T-helper 1 cell (primary cell): ENCODE measurements at places on chromosomes 3 and 15.

GRCh38 chr3:160346511-160346910, 52.5 kb downstream of the IFT80 start:
- DNase-seq: no peak

DNA sequence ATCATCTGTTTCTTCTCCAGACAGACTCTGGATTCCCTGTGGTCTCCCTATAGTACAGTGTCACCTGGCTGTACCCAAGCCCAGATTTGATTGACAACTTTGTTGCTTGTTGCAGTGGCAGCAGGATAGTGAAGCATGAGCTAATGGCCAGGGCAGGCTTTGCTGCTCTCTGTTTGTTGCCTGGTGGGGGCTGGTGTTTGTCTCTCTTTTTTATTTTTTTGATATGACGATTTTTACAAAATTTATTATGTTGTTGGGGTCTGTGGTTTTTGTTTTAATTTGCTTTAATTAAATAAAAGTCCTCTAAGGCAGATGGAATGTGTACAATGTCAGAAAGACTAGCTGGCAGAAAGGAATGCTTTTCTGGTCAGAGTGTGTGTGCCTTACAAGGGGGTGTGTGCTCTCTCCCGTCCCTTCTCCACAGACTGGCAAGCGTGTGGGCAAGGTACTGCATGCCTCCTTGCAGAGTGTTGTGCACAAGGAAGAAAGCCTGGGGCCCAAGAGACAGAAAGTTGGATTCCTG, 15.2 kb upstream of the CLEC3B start:
- no peak for DNase-seq

- DNase-seq: no peak
Observed at GRCh38 chr15:76393614-76394013, 57.0 kb downstream of the ISL2 start.

DNA sequence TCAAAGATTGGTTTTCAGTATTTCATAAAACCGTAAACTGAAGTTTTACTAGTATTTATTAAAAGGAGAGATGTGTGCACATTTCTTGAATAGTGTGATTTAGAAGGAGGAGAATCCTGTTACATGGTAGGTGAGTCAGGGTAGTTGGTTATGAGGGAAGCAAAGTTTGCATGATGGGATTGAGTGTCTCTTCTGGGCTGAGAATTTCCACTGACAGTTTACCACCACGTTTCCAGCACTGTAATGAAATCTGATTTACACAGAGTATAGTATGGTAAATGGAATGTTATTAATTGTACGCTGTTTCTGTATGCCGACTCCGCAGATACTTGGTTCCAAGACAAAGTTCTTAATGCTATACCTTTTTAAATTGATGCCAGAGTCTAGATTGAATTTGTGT, 1.6 kb downstream of the NECTIN3 start:
- DNase-seq: no peak

GRCh38 chr3:13002398-13003124, 70.7 kb downstream of the IQSEC1 start:
- no peak for DNase-seq

DNA sequence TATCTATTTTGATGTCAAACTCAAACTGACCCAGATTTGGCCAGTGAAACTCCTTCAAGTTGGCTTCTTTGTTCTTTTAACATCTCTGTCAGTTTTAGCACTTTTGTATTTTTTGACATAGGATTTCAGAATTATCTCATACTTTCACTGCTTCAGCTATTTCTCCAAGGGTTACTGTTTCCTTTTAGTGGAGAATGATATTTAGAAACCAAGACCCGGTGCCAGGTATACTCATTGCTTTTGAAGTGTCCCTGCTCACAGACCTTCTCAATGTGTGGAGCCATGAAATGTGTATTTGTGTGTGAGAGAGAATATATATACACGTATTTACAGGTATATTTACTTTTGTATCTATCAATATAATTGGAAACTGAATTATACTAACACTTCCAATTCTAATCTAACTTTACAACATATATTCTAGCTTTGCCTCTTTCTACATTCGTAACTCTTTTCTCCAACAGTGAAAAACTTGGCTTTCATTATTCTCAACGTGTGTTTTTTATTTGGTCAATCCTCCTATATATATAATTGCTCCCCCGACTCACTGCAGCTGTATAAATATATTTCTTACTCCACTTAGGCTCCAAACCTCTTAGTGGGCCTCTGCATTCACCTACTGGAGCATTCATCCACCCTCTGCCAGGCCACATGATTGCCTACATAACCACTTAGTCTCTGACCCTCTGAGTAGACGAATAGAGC, 54.0 kb downstream of the OTOL1 start:
- DNase-seq: no peak

DNA sequence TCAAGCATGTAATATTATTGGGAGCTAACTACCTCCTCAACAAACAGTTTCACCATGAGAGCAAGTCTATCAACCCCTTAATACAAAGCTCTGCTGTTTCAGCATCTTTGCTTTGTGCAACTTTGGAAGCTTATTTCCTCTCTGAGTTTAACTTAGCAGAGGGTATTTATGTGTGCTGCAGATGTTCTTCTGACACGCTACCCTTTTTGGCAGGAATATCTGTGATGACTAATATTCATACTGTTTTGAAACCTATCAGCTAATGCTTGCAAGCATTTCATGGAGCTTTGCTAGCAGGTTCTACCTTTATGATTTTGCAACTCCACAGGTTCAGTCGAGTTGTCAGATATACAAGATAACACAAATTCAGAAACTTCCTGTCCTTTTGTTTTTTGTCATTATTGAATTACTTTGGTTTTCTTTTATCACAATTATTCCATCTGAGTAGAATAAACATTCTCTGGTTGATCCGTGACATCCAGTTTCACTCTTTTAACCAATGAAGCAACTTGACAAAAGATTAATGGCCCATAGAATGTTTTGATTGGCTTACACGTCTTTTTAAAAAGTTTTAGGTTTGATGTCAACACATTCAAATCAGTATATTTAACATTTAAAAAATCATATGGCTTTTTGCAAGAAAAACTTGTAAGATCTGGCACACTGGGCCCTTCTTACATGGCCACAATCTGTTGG, 1.7 kb upstream of the SLC9A9 start:
- DNase-seq: no peak

DNA sequence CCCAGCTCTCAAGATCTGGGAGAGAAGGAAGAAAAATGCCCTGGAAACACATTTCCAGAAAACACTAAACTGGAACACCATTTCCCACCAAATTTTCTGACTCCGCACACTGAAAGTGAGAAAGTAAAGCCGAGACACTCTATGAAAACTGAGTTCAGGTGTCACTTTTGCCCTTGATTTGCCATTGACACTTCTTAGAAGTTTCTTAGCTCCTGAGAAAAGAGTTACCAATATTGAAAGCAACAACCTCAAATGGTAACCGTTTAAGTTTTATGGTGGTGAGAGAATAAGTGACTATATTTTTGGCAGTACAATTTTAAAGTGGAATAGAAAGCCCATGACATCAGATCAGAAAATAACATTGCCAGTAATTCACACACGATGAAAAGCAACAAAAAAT, 39.0 kb downstream of the CD86 start:
- DNase-seq: peak; percentile 83

DNA sequence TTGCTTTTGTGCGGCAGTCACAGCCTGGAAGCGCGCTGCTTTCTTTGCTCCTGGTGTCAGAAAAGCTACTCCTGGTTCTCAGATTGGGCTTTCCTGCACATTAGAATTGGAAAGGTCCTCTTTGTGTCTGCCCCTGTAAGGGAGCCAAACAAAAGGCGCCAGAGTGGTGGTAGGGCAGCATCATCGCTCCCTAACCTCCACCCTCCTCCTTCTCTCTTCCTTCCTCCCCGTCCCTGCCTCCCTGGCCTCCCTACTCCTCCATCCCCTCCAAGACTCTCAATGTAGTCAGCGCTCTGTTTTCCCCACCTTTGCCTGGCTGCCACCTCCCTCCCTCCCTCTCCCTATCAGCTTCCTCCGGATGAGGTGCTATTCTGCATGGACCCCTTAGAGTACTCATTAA, 65.3 kb downstream of the SH3GL3 start:
- DNase-seq: no peak

GRCh38 chr3:133894353-133895207, 1.1 kb downstream of the RAB6B start:
- no peak for DNase-seq

- DNase-seq: no peak
Observed at GRCh38 chr3:126439346-126439967, 36.2 kb downstream of the ZXDC start.

- DNase-seq: no peak
Observed at GRCh38 chr15:60933900-60934885, 294.9 kb downstream of the RORA start.

- peak; percentile 8 for DNase-seq
Observed at GRCh38 chr15:33292717-33293307, 18.0 kb upstream of the RYR3 start.

- no peak for DNase-seq
Observed at GRCh38 chr3:157122116-157122515, 37.8 kb downstream of the CCNL1 start.

DNA sequence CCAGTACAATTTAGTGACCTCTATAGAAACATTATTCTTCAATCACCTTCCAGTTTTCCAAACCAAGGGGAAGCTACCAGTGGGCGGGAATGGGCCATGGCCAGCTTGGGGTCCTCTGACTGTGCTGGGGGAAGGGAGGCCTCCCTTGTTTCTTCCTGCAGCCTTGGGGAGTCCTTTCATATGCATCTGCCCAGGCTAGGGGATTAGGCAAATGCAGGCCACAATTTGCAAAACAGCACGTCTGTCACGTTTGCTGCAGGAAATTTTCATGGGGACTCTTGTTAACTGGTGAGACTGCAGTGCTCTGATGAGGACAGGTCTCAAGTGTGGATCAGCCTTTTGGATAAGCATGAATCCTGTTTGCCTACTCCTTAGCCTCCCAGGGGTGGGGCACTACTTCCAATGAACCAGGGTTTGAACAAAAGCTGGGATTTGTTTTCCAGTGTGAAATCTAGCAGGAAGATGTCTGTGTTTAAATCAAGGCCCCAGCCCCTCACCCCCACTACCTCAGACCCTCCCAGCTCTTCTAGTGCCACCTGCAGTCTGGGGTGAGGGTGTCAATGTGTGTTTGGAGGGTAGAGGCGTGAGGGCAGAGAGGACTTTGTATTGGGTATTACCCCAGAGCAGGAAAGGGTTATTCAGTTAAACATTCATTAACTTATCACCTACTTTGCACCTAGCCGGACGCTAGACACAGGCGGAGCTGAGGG, 219.9 kb downstream of the OPA1 start:
- DNase-seq: no peak

DNA sequence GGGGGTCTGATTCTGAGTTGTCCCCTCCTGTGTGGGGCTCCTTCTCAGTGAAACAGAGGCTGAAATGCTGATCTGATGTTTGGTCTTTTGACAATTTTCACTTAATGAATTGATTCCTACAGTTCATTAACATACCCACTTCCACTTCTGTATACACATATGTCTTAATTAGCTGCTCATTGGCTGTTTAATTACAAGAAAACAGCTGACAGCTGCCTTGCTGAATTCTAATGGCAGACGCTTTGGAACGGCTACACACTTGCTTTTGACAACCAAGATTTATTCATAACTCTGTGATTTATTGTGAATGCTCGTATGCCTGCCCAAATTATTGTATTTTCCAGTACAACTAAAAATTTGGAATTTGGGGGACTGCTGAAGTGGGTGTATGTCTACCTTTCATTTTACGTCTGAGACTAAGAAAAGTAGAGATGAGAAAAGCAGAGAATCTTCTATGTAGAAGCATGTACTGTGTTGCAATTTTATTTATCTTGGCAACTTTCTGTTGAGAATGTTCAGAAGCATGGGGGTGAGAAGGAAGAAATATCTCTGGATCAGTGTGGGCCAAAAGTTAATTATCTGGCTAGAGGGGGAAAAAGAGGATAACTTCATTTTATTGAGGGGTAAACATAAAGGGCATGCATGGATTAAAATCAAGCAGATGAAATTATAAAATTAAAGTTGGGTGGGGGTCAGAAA, 46.5 kb upstream of the ICE2 start:
- DNase-seq: no peak

DNA sequence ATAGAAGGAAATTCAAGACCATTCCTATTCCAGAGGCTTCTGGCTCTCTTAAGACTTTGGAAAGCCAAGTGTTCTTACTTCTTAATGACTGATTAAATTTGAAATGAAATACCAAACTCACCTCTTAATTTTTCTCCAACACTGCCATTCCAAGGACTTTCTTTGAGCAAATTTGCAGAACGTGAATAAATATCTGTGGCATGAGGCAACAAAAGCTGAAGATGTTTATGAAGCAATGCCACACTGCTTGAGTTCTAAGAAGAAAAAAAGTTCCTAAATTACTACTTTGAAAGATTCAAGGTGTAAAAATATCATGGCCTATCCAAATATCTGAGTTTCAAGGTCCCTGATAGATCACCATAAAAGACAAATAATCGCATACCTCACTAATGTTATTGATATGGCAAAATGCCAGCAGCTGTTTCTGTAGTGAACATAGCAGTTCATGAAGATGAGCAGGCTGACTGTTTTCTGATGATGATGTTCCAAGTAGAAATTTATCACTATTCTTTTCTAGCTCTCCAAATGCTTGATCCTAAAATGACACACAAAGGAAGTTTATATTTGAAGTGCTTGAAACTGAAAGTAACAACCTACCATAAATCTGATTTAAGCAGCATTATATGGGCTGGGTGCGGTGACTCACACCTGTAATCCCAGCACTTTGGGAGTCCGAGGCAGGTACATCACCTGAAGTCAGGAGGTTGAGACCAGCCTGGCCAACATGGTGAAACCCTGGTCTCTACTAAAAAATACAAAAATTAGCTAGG, 104.4 kb downstream of the HERC1 start:
- no peak for DNase-seq

DNA sequence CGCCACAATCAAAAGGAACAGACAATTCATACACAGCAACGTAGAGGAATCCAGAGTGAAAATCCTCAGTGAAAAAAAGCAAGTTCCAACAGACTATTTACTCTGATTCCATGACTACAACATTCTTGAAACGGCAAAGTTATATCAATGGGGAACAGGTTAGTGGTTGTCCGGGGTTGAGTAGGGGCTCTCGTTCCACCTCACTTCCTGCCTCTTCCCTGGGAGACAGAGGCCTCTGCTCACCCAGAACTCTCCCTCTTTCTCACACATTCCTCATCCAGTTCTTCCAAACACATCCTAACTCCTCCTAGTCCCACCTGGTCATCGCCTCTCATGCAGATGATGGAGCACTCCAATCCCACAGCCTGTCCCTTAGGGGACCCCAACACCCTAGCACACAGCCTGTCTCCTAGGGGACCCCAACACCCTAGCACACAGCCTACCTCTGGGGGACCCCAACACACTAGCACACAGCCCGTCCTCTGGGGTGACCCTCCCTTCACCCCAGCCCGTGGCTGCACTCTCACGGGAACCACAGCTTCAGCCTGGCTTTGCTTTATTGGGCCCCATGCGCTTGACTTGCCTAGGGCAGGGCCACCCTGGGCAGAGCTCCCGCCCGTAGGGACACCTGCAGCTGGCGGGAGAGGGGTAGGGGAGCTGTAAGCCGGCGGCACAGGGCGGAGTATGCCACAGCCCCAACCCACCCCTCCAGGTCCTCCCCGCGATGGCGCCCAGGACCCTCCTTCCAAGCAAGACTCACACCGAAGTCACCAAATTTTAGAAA, 5.2 kb downstream of the OCA2 start:
- DNase-seq: no peak

- DNase-seq: no peak
Observed at GRCh38 chr3:85387913-85388505, 429.2 kb downstream of the CADM2 start.
